ENCODE measurements at places on chromosomes 7 and 10. TPM values are rescaled to one million over a fixed set of nuclear protein-coding genes. Genes with fewer than 3 reads are reported as not detected.

- no peak for DNase-seq
These were observed 7.3 kb upstream of the ASB4 start for GRCh38 chr7:95478272-95479037.

DNA sequence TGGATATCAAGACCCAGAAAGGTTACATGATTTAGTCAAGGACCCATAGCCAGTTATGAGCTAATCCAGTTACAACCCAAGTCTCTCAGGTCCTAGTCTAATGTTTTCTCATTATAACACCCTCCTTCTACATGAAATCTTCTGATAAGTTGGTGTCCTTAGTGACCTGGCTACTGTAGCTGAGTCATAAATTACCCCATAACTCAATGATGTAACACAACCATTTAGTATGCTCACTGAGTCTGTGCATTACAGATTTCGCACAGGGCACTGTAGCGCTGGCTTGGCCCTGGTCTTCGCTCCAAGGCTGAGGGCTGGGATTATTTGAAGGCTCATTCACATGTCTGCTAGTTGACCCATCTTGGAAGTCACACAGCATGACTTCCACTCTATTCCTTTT lies 36.0 kb upstream of the GLCCI1 start:
- DNase-seq, result no peak

DNA sequence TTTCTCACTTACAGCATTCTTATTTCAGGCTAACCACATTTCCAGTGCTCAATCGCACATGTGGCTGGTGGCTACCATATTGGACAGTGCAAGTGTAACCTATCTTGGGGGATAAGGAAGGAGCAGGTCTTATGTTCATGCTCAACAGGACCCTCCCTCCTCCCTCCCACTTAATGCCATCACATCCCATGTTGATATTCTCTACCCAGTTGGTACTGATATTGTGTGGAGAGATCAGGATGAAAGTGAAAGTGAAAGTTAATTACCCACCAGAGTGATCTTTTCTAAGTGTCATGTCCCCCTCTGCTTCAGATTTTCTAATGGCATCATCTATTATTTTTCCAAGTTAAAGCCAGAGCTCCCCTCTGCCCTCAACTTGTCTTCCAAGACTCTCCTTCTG lies 91.6 kb downstream of the BMPER start:
- DNase-seq, result no peak

GRCh38 chr7:33039903-33040292 lies 22.7 kb downstream of the NT5C3A start:
- DNase-seq, result no peak

DNA sequence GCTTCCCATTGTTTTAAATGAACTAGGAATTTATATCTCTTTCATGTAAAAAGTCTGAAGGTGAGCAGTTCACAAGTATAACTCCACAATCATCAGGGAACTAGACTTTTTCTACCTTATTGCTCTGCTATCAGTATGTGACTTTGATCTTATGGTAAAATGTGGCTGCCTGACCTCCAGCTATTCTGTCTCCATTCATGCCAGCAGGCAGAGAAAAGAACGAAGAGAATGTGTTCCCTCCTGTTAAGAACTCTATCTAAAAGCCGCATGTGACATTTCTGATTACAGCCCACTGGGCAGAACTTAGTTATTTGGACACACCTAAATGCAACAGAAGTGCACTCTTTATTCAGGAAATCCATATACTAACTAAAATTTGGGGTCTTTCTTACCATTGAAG lies 102.8 kb upstream of the MBL2 start:
- DNase-seq, result no peak

- DNase-seq, result no peak
These were observed 2.2 kb upstream of the FZD8 start for GRCh38 chr10:35644050-35644950.

The NOD1 gene
- 9.6 TPM for total RNA-seq

The LMOD2 gene
- not detected for total RNA-seq
